ENCODE measurements at places on chromosomes 7 and 10.

- DNase-seq: no peak
Observed at GRCh38 chr10:15300145-15300544, 70.9 kb downstream of the FAM171A1 start.

DNA sequence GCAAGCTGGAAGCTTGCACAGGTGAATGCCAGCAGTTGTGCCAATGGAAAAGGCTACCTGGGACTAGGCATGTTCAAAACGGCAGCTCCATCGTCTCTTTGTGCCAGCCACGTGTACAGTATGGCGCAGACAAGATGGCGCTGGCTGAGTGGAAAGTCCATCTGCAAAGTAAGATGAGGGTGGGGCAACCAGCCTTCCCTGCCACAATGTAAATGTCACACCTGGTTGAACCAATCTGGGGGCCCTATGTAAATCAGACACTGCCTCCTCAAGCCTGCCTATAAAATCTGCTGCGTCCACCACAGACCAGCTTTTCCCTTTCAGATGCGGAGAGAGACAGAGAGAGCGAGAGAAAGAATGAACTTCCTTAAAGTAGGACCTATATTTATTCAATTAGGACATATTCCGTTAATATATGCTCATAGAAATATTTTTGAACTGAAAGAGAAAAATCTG, 18.5 kb upstream of the C7orf33 start:
- no peak for DNase-seq

DNA sequence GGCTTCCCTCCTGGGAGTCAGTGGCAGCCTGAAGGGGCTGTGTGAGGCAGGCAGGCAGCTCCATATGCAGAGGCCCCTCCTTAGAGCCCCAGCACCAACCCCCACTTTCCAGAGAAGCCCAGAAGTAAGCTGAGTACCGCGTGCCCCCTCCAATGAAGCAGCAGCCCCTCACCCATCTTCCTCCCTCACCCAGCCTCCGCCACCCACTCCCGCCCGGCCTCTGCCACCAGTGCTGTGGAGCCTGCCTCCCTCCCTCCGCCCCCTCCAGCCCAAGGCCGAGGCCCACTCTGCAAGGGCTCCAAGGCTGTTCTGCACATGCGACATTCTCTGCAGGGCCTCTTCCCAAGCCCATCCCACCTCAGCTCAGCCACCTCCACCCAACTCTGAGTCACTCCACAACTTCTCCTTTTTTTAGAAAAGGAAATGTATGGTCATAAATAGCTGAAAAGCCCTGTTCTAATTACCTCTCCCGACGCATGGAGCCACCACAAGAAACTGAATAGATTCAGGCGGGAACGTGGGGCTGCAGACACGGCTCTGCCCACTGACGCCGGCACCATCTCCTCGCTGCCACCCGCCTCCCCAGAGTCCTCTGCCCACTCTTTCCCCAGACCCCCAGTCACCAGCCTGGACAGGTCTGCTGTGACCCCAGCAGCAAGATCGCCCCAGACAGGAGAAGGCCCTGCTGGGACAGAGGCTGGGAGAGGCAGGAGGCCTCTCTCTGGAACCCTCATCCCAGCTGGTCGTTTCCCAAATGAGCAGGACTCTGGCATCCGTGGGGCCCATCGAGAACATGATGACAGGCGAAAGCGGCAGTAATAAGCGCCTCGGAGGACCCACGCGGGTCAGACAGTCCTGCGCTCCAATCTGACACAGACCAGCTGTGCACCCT, 213.9 kb downstream of the MAD1L1 start:
- no peak for DNase-seq

DNA sequence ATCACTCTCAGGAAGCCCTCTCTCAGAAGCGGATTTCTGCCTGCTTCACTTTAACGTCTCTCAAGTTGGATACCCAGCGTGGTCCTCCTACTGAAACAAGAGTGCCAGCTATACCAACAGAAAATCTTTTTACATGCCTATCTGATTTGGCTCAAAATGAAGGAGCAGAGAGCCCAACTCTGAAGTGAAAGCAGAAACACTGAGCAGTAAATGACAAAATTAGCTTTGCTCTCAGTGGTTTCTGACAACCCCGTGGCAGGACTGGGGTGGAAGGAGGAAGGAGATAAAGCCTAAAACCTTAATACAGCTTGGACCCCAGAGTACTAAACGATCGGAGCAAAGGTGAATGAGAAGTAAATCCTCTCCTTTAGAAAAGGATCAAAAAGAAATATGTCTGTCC, 25.1 kb upstream of the GPR37 start:
- DNase-seq: no peak

DNA sequence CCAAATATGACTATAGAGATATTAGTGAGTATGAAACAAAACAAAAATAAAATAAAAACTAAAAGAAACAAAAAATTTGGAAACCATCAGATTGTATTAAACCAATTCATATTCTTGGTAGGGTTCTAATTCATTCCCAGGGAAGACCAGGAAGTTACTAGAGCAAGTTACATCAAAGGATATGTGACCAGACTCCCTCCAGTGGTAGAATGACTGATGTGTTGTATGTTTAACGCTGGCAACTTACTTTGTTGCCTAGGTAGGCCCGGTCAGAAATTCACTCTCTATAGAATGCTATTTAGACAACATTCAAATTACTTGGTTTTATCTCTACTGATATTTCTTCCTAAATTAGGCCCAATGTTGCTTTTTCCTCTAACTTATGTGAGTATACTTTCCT, 5.2 kb downstream of the PHYHIPL start:
- no peak for DNase-seq

GRCh38 chr7:33354201-33354600, 224.8 kb downstream of the BBS9 start:
- DNase-seq: no peak

DNA sequence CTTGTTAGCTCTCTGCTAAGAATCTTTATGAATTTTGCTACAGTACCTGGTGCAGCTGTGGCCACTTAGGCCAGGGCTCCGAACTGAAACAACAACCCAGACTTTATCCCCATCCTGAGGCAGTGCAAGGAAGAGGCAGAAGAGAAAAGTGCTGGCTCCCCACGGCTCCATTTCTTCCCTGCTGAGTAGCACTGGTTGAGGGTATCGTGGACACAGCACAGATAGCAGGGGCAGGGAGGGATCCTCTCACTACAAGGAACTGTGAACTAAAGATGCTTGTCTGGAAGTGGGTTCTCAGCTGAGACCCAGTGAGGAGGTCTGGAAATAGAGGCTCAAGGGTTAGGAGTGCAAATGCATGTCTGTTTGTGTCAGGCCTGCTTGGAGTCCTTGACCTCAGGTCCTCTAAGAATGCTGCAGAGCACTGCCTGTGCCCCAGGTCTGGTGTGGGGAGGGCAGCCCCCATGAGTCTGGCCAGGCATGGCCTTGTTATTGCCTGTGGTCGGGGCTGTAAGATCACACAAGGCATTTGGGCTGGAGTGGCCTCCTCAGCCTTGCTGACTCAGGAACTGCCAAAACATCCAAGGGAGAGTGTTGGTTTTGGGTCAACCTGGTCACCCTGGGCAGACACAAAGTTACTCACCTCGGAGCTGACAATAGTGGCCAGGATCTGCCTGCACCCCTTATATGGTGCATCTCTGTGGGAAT, 58.1 kb downstream of the DMBT1 start:
- no peak for DNase-seq

- DNase-seq: no peak
Observed at GRCh38 chr10:99733366-99733765, 1.3 kb downstream of the CUTC start.

All from activated T-helper 1 cell treated with anti-CD3 and anti-CD28 coated beads, Interleukin-2, amount 50 U/mL, for 16 hours (primary cell).